T-helper 9 cell (primary cell): ENCODE measurements at places on chromosomes 12 and 14.

- no peak for DNase-seq
These were observed 115.4 kb downstream of the KLHL28 start for GRCh38 chr14:44846232-44846824.

DNA sequence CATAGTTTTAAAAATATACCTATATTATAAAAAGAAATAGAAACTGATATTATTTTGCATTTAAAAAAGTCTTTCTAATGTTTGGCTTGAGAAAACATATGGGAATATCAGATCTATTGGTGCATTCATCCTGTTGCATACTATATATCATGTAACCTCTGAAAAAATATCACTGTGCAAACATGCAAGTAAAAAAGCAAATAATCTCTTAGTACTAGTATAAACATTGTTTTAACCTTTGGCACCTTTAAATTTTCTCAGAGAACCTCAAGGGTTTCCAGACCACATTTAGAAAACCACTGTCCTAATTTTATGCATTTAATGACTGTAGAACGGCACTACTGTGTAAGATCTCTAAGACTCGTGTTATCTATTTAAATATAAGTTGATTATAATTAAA lies 416.8 kb downstream of the LRFN5 start:
- DNase-seq, result no peak

DNA sequence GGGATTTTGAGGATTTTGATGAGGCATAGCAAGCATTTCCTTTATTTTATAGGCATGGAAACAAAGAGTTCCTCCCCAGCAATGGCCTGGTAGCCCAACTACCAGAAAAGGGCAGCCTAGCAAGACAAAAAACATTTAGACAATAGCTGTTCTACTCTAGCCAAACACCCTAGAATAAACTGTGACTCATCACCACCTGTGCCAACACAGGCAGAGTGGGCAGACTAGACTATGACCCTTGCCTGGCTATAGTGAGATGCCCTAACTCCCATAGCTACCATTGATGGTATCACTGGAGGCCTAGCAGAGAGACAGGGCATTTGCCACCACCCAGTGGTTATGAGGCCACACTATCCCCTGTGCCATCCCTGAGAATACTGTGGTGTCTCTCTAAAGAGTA lies 15.5 kb upstream of the CCER1 start:
- DNase-seq, result no peak

GRCh38 chr12:127677537-127678131 lies 589.3 kb upstream of the TMEM132C start:
- DNase-seq, result peak; percentile 12

- DNase-seq, result no peak
These were observed 36.4 kb upstream of the ATXN2 start for GRCh38 chr12:111635524-111635923.
